ENCODE measurements at places on chromosomes 5 and 9. TPM values are rescaled to one million over a fixed set of nuclear protein-coding genes. Genes with fewer than 3 reads are reported as not detected.

- DNase-seq, result no peak
These were observed 3.6 kb upstream of the TMEM210 start for GRCh38 chr9:137175345-137175961.

The ZNF366 gene
- 8.0 TPM for total RNA-seq

DNA sequence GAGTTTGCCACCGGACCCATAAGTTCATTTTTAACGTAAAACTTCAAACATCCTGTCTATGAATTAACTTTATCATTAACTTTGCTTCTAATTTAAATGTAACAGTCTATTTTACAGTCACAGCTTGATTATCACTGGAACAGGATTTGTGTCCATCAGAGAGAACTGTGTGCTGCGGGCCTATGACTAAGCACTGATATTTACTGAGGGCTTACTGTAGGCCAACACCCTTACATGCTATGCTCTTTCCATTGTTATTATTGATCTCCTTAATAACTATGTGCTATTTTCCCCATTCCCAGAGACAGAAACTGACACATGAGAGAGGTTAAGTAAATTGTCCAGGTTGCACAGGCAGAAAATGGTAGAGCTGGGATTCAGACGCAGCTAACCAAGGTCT lies 24.0 kb upstream of the GPR151 start:
- no peak for DNase-seq

- no peak for DNase-seq
These were observed 428.2 kb downstream of the ENC1 start for GRCh38 chr5:74212336-74212735.

- DNase-seq, result no peak
These were observed 891 bp downstream of the IRX4 start for GRCh38 chr5:1881731-1882336.

GRCh38 chr5:153130296-153130695 lies 360.2 kb upstream of the GRIA1 start:
- DNase-seq, result no peak

DNA sequence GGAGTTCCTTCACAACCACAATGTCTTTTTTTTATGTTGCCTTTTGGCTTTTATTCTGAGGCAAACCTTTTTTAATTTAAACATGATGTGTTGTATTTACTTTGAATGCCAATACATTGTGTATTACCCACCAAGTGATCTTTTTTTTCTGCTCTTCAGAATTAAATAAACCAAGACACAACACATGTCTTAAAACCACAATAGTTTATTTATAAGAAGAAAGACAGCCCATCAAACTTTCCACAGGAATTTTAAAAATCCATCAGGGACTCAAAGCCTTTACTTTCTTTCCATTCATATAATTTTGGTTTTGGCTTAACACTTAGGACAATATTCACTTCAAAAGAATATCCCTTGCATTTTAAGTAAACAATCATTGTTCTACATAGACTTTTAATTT lies 321.8 kb upstream of the MEF2C start:
- no peak for DNase-seq

- DNase-seq, result no peak
These were observed 18.3 kb upstream of the HSDL2 start for GRCh38 chr9:112361601-112362000.

- DNase-seq, result no peak
These were observed 369.0 kb upstream of the RFX3 start for GRCh38 chr9:3894772-3895171.

GRCh38 chr5:135814316-135814715 lies 20.1 kb upstream of the SLC25A48 start:
- no peak for DNase-seq
